SK-N-MC (cell line): ENCODE measurements at places on chromosomes 7 and 10.

DNA sequence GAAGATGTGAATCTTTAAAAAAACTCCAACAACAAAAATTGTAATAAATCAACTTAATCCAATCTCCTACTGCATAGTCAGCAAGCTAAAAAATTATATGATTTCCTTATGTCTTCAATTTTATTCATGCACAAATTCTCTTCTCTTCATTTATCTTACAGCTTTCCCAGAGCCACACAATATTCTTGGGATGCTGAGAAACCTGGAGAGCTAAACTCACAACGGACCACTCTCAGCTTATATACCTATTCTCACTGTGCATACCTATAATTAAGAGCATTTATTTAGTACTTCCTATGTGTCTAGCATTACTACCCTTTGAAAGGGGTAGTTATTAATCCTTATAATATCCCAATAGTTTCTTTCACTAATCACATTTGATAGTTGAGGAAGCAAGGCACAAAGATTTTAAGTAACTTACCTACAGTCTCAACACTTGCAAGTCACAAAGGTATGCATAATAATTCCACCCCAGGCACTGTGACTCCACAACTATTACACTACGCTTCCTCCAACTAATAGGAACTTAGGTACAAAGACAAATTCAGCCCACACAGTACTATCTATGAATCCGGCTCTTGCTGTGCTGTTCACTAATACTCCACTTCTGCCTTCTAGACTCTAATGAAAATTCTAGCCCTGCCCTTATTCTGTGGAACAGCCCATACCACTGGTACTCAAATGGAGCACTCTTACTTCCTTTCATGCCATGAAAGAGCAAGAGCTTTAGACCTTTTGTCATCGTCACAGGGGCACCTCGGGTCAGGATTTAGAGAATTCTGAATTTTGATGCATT, 5.1 kb downstream of the CCDC71L start:
- DNase-seq = no peak

DNA sequence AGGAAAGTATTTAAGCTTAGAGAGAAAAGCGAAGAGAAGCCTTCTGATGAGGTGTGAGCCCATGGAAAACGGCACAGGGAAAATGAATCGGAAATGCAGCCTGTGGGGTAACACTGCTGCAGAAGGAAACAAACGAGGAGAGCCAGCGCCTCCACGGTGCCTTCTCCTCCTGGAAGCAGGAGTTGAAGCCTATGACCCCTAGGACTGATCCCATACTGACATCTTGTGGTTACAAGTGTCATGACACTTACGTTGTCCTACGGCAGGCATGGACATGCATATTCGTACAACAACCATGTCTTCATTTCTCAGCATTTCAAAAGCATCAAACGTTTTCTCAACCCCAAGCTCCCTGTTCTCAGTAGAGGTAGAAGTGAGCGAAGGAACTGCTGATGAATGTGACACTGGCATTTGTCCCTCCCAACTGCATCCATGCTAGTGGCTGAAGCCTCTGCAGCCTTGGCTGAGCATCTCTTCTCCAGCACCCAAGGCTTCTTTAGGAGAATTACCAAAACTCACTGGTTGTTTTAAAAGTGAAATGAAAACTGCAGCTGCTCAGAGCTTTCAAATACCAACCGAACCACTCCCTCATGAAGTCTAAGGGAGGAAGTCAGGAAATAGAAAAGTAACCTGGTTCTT, 160.2 kb downstream of the JAZF1 start:
- DNase-seq = peak; percentile 39

- DNase-seq = no peak
Observed at GRCh38 chr7:44853391-44853790, 5.5 kb upstream of the H2AZ2 start.

- DNase-seq = no peak
Observed at GRCh38 chr7:38280000-38280399, 6.6 kb upstream of the TARP start.

DNA sequence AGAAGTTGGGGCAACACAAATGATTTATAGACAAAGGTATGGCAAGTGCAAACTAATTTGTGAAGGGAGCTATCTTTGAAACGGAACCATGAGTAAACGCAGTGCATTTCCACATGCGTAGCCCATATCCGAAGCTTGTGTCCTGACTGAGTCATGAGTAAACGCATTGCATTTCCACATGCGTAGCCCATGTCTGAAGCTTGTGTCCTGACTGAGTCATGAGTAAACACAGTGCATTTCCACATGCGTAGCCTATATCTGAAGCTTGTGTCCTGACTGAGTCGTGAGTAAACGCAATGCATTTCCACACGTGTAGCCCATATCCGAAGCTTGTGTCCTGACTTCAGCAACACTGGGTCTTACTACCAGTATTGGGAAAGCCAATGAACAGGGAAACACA, 95.0 kb downstream of the CELF2 start:
- no peak for DNase-seq

- DNase-seq = no peak
Observed at GRCh38 chr7:155984609-155985405, 172.5 kb upstream of the SHH start.

DNA sequence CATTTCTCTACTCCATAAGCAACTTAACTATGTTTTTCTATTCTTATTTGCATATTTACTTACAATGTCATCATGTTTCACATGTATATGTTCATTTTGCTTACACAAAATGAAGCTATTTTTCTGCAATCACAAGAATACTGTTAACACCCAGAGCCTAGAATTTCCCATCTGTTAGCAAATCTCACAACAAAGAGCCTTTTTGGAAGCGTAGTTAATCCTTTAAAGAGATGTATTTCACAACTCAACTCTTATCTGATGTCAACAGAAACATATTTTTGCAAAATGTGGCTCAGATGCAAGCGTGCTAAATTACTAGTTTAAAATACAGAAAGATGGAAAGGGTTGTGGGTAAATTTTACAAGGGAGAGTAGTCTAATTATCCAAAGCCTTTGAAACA, 110.6 kb upstream of the COL1A2 start:
- DNase-seq = peak; percentile 80

GRCh38 chr7:23026164-23026563, 12.2 kb upstream of the HYCC1 start:
- no peak for DNase-seq

DNA sequence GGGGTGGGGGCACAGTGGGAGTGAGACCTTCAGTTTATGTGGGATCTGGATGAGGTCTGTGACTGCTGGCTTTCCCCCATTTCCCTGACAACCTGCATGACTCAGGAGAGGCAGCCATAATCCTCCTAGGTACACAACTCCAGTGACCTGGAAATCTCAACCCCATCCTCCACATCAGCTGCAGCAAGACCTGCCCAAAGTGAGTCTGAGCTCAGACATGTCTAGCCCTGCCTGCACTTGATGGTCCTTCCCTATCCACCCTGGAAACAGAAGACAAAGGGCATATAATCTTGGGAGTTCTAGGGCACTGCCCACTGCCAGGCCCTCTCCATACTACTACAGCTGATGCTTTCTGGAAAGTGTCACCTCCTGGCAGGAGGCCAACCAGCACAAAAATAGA, 75.6 kb downstream of the GRM8 start:
- DNase-seq = no peak

GRCh38 chr7:11690395-11690794, 141.6 kb downstream of the THSD7A start:
- DNase-seq = no peak

DNA sequence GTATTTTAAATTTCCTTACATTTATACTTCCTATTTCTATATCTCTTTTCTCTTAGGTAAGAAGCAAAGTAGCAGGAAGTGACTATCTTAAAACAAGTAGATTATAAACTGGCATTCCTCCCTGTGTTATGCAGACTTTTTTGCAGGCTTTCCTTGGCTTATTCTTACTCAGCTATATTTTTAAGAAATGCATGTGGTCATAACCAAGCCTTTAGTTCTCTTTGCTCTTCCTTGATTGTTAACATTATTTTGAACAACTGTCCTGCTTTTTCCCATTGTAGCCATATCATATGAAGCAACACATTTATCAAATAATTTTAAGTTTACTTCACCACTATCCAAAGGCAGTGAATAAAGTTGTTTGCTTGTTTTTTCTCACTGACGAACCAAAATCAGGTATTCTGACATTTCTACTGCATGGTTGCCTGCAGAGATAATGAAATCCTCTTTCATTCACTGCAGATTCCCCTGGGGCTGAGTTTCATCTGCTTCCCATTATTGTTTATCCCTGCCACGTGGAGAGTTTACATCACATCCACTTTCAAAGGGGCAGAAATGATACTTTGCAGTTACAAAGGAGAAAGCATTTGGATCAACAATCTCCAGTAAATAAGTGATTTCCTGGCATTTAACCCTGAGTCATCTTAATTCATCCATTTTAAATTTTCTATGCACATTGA, 389.9 kb upstream of the SEMA3C start:
- DNase-seq = peak; percentile 86

DNA sequence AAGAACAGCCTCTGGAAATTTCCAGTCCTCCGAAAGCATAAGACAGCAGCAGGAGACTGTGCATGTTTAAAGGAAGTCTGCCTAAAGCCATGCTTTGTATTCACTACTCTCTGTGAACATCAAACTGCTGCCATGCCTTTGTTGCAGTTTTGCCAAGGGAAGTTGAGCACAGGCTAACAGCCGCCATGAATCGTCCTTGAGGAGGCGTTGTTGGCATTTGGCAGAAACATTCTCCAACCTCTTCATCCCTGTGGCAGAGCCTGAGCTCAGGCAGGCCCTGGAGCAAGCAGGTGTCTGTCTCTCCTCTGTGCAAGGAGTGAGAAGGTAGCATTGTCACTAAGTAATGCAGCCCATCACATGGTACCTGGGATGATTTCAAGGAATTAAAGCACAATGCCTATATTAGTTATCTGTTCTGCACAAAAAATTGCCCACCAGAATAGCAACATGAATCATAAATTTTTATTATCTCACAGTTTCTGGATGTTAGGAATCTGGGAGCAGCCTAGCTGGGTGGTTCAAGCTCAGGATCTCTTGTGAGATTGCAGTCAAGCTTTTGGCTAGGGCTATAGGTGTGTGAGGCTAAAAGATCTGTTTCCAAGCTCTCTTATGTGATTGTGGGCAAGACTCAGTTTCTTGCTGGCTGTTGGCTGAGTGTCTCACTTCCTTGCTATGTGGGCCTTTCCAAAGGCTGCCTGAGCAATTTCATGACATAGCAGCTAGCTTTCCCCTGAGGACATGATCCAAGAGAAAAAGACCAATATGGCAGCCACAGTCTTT, 46.5 kb upstream of the KIAA1217 start:
- no peak for DNase-seq

DNA sequence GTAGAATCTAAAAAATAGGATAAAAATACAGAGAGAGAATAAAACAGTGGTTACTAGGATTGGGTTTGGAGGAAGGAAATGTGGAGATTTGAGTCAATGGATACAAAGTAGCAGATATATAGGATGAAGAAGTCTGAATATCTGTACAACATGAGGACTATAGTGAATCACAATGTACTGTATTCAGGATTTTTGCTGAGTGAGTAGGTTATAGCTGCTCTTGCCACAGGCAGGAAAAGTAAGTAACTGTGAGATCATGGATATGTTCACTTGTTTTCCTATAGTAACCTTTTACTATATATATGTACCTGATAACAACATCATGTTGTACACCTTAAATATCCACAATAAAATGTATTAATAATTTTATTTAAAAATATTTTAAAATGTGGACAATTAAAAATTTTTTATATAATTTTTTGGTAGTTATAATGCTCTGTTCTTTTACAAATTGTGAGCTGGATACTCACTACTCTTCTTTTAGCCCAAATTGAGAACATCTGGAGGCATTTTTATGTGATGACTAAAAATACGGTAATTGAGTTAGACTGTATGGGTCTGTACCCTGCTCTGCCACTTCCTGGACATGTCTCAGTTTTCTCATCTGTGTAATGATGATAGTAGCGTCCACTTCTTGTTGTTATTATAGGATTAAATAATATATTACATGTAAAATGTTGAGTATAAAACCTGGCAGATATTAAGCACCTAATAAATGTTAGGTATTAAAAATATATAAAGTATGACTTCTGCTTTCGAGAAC, 439.1 kb downstream of the AUTS2 start:
- no peak for DNase-seq

- no peak for DNase-seq
Observed at GRCh38 chr7:67306331-67306730, 309.7 kb downstream of the TYW1 start.

GRCh38 chr10:24716295-24716694, 7.4 kb downstream of the ARHGAP21 start:
- DNase-seq = no peak

DNA sequence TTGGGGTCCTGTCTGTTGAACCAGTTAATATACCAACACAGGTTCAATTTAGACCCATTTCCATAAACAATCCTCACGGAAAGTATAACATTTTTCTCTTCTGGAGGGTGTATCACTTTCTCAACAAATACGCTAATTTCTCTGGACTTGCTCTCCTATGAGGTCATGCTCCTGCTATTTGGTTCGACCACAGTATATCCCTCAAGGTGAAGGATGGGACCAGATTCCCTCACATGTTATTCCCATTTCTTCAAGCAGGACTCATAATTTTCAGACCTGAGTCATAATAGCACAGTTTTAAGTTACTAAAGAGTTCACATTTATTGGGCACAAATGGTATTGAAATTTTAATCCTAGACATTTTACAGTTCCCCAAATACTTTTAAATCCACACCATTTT, 57.2 kb downstream of the ADAM12 start:
- no peak for DNase-seq

- DNase-seq = no peak
Observed at GRCh38 chr10:125262409-125262808, 102.0 kb upstream of the CTBP2 start.

DNA sequence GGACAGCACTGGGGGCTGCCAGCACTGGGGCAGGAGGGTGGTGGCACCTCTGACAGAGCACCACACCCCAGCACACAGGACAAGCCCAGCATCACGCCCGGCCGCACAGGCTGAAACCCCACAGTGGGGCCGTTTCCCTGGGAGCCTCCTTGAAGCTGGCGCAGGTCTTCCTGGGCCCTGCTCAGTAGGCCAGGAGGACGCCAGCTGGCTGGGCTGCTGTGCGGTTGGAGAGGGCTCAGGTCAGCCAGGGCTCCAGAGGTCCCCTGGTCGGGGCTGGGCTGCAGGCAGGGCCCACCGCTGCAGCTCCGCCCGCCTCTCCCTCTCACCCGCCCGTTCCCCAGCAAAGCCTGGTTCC, 137.3 kb downstream of the TCERG1L start:
- no peak for DNase-seq

- no peak for DNase-seq
Observed at GRCh38 chr7:131649879-131650278, 93.5 kb upstream of the PODXL start.

DNA sequence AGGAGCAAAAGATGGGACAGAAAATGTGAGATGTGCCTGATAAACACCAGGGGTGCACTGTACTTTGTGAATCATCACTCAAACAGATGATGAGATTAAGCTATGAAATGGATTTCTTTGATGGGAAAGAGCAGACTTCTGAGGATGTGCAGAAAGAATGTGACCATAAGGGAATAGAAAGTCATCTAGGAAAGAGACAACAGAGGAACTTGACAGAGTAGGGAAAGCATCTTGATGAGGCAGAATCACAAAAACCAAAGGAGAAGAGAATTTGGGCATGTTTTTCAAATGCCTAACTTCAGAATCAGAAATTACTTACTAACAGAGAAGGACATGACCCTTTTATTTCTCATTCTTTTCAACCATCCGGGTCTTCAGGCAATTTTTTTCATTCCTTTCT, 82.4 kb upstream of the LRRTM3 start:
- DNase-seq = no peak

- no peak for DNase-seq
Observed at GRCh38 chr7:137999496-138000080, 2.3 kb downstream of the CREB3L2 start.

GRCh38 chr10:133159950-133160825, at the start of gene KNDC1:
KNDC1 (plus strand) TSS chr10:133160219; CDS start chr10:133160468, 249 bp downstream.
- DNase-seq = no peak

- DNase-seq = no peak
Observed at GRCh38 chr10:86160890-86161585, 205.6 kb downstream of the GRID1 start.

GRCh38 chr7:5599543-5600200, 176.0 kb upstream of the TNRC18 start:
- no peak for DNase-seq
